ENCODE measurements at places on chromosomes 16 and 17. TPM values are rescaled to one million over a fixed set of nuclear protein-coding genes. Genes with fewer than 3 reads are reported as not detected.

MYH2 gene
- not detected for total RNA-seq

IQCK gene
- total RNA-seq = 5.1 TPM

CUEDC1 gene
- 22.9 TPM for total RNA-seq

NT5M gene
- total RNA-seq = 8.2 TPM

PROCA1 gene
- 36.5 TPM for total RNA-seq

RHBDL1 gene
- 8.2 TPM for total RNA-seq

HAP1 gene
- total RNA-seq = 0.76 TPM

ZFPM1 gene
- 11.1 TPM for total RNA-seq

CFAP97D1 gene
- total RNA-seq = not detected

TCAP gene
- total RNA-seq = 2.3 TPM

TNFRSF12A gene
- 4.2 TPM for total RNA-seq

C17orf78 gene
- not detected for total RNA-seq

GPR142 gene
- total RNA-seq = 20.7 TPM

SP6 gene
- total RNA-seq = 1.7 TPM

TBC1D3 gene
- total RNA-seq = not detected

AXIN2 gene
- total RNA-seq = 26.5 TPM

NLRC5 gene
- 1.5 TPM for total RNA-seq

CCL14 gene
- not detected for total RNA-seq

SHBG gene
- total RNA-seq = not detected

SPOP gene
- 49.5 TPM for total RNA-seq

SLC7A6 gene
- total RNA-seq = 78.1 TPM

VASN gene
- total RNA-seq = 4.1 TPM

LPO gene
- not detected for total RNA-seq

PLLP gene
- total RNA-seq = not detected

SLC12A3 gene
- not detected for total RNA-seq

KRTAP4-9 gene
- total RNA-seq = not detected

DNASE1L2 gene
- 3.4 TPM for total RNA-seq

TP53TG3C gene
- total RNA-seq = not detected

CES1 gene
- not detected for total RNA-seq

KRTAP4-1 gene
- total RNA-seq = not detected

ZSCAN10 gene
- total RNA-seq = 0.74 TPM

CCL17 gene
- total RNA-seq = not detected

MT1B gene
- not detected for total RNA-seq

MYO15A gene
- 4.0 TPM for total RNA-seq

STAT5A gene
- total RNA-seq = 3.4 TPM

NPW gene
- 0.91 TPM for total RNA-seq

SLC35G6 gene
- total RNA-seq = 0.34 TPM

NKD1 gene
- 31.3 TPM for total RNA-seq

LITAFD gene
- total RNA-seq = not detected

POLR3K gene
- 10.2 TPM for total RNA-seq

KRT9 gene
- total RNA-seq = not detected

HBZ gene
- total RNA-seq = not detected

RNF222 gene
- not detected for total RNA-seq

Data from glutamatergic neuron (in vitro differentiated cells).